Spinal cord (tissue), 10 donors: ENCODE measurements at places on chromosomes 13 and 19.

DNA sequence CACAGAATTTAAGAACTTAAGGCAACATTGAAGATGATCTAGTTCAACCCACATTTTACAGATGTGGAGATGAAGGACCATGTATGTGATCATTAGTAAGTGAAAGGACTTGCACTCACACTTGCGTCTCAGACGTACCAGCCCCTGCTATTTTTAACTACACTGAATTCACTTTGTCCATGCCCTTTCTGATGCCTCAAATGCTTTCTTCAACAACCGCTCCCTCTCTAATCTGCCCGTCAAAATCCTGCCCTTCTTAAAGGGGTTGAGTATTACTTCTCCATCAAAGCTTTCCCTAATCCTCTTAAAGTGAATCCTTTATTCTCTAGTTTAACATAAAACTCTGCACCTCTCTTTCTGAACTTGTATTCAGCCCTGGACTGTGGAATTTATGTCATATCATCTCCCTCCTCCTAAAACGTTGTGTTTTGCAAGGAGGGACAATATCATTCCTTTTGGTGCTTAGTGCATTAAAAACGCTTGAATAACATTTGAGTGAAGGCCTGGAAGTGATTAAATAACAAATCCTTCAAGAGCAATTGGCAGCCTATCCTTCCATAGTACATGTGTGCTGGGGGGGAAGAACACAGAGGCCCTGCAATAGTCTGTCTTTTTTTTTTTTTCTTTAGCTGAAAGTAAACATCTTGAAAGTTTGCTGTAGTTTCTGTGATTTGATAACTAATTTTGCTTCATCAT, 493.3 kb downstream of the LMO7 start:
- H3K36me3 ChIP-seq, result no peaks in the 10 kb centered on the region
- H3K27me3 ChIP-seq, result no peaks in the 10 kb centered on the region
- no peaks in the 10 kb centered on the region for H3K4me1 ChIP-seq
- no peak for DNase-seq
- H3K27ac ChIP-seq, result no peak overlapping the region

DNA sequence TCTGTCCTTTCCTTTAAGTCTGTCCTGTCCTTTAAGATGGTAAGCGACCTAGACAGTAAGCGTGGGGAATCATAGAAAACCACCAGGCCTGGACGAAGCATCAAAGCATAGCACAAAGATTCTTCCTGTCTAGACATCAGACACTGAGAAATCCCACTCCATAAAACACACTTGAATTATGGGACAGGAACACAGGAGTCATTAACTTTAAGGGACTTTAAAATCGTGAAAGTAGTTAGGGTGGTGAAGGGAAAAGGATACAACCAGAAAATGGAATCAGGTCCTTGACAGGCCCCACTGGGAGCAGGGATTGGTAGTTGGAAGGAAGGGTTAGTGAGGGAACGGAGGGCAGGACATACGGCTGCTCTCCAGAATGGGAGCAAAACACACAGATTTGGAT, 31.6 kb upstream of the C1QTNF9 start:
- H3K27ac ChIP-seq, result no peak overlapping the region
- H3K27me3 ChIP-seq, result no peaks in the 10 kb centered on the region
- H3K36me3 ChIP-seq, result peaks cover 18% of the 10 kb centered on the region
- H3K4me1 ChIP-seq, result peaks cover 32% of the 10 kb centered on the region

GRCh38 chr13:112056739-112057438, 10.1 kb upstream of the SOX1 start:
- H3K36me3 ChIP-seq, result peaks cover 4% of the 10 kb centered on the region
- peaks cover 99% of the 10 kb centered on the region for H3K27me3 ChIP-seq
- H3K4me3 ChIP-seq, result peak overlapping the region; percentile 17
- H3K4me1 ChIP-seq, result peaks cover 59% of the 10 kb centered on the region

DNA sequence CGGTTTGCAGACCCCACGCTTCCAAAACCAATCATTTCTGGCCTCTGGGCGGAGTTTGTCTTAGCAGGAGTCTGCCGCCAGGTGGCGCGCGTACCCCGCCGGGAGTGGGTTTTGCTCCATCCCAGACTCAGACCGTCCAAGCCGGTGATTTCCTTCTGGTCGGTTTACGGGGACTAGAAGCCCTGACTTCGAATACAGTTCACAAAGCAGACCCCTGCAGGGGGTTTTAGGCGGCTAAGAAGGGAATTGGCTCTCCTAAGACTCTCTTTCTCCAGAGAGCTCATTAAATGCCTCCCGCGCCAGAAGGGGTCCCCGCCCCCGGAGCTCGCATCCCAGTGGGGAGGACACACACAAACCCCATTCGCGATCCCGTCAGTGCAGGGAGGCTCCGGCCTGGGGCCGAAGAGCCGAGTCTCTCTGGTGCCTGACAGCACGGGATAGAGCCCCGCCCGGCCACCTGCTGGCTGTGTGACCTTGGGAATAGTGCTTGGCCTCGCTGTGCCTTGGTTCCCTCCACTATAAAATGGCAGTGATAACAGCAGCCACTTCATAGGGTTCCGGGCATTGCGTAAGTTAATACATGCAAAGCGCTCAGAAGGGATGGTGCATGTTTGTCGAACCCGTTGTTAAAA, 8.6 kb upstream of the NUP62 start:
- DNase-seq, result peak; percentile 57
- H3K4me3 ChIP-seq, result peak overlapping the region; percentile 22
- peaks cover 9% of the 10 kb centered on the region for H3K4me1 ChIP-seq
- H3K36me3 ChIP-seq, result peaks cover 2% of the 10 kb centered on the region
- H3K27me3 ChIP-seq, result no peaks in the 10 kb centered on the region

DNA sequence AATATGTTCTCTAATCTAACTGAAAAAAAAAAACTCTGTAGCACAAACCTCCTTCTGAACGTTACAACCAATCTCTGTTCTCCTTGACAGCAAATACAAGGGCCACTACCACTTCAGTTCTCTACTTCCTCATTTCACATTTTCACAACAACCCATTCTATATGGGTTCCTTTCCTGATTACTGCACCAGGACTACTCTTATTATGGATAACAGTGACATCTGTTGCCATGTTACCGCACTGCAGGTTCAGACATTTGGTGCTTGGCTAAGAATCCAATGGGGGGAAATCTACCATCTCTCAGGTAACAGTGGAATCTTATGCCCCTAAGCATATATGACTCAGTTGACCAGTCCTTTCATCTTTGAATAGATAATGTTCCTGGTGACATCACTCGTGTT, 11.6 kb upstream of the FPR3 start:
- no peaks in the 10 kb centered on the region for H3K4me1 ChIP-seq
- H3K27ac ChIP-seq, result no peak overlapping the region
- no peaks in the 10 kb centered on the region for H3K36me3 ChIP-seq
- no peak overlapping the region for H3K4me3 ChIP-seq
- peaks cover 16% of the 10 kb centered on the region for H3K27me3 ChIP-seq

GRCh38 chr13:25421612-25422011, 49.8 kb downstream of the ATP8A2 start:
- H3K4me1 ChIP-seq, result no peaks in the 10 kb centered on the region
- no peaks in the 10 kb centered on the region for H3K36me3 ChIP-seq
- no peak overlapping the region for H3K27ac ChIP-seq
- H3K4me3 ChIP-seq, result no peak overlapping the region

- H3K27ac ChIP-seq, result peak overlapping the region; percentile 73
- peaks cover 70% of the 10 kb centered on the region for H3K4me1 ChIP-seq
- H3K27me3 ChIP-seq, result peaks cover 18% of the 10 kb centered on the region
- H3K4me3 ChIP-seq, result no peak overlapping the region
- H3K36me3 ChIP-seq, result peaks cover 18% of the 10 kb centered on the region
Observed at GRCh38 chr19:41995959-41996797, 2.1 kb upstream of the ATP1A3 start.

DNA sequence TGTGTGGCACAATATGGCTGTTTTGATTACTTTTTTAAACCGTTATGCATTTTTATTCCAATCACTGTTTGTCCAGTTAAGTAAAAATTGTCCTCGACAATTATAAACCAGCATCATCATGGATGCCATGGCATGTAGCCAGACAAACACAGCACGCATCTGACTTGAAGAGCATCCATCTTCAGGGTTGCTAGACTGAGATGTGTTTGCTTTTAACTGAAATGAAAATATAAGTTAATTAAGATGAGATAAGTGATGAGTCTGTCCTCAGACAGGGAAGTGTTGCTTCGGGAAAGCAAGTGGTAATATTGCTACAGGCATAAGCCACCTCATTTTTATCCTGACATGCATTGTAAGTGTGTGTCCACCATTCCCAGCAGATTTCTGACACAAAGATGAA, 92.8 kb upstream of the TPP2 start:
- no peaks in the 10 kb centered on the region for H3K4me1 ChIP-seq
- no peak for DNase-seq
- H3K4me3 ChIP-seq, result no peak overlapping the region
- H3K36me3 ChIP-seq, result no peaks in the 10 kb centered on the region
- H3K27ac ChIP-seq, result no peak overlapping the region

DNA sequence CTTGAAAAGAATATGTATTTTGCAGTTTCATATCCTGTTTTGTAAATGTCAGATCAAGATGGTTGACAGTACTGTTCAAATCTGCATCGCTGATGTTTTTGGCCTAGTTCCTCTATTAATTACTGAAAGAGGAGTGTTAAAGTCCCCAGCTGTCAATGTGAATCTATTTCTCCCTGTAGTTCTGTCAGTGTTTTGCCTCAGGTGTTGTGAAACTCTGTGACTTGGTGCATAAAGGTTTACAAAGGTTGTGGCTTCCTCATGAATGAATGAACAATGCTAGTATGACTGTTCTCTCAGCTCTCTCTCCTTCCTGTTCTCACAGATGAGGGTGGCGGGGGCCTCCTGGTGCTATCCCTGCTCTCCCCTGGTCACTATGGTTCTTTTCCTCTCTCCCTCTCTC, 142.4 kb downstream of the MYCBP2 start:
- H3K36me3 ChIP-seq, result peaks cover 14% of the 10 kb centered on the region
- no peak overlapping the region for H3K4me3 ChIP-seq
- no peaks in the 10 kb centered on the region for H3K4me1 ChIP-seq
- no peak for DNase-seq
- H3K27ac ChIP-seq, result no peak overlapping the region

DNA sequence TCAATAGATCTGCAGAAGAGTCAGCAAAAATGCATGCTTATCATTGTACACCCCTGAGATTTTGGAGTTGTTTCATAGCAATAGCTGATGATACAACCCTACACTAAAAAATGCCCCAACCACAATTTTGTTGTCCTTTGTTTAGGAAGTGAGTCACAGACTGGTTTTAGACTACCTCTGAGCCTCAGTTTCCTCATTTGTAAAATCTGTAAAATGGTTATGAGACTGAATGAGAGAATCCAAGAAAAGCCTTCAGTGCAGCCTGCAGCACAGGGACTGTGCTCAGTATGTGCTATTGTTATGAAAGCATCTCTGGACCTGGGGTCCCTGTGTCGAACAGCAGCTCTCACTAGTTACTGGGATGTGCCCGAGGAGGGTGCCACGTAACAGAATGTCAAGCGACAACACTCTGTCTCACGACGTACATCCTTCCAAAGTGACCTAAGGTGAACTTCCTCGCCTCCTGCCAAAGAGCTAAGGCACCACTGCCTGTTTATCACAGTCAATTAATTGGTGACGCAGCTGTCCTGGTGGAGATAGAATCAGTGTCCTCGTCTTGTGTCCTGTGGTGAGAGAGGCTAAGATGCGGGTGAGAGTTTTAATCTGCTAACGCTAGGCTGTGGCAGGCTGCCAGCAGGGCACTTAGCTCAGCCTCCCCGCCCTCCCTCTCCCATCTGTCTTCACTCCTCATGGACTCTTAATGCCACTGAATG, 18.1 kb downstream of the DHRS12 start:
- H3K36me3 ChIP-seq, result peaks cover 3% of the 10 kb centered on the region
- peaks cover 15% of the 10 kb centered on the region for H3K4me1 ChIP-seq
- DNase-seq, result peak; percentile 95
- no peak overlapping the region for H3K27ac ChIP-seq
- no peak overlapping the region for H3K4me3 ChIP-seq

- H3K36me3 ChIP-seq, result no peaks in the 10 kb centered on the region
- H3K27me3 ChIP-seq, result no peaks in the 10 kb centered on the region
- H3K27ac ChIP-seq, result no peak overlapping the region
- no peak for DNase-seq
- H3K4me3 ChIP-seq, result no peak overlapping the region
Observed at GRCh38 chr13:43433691-43434141, 353.1 kb downstream of the ENOX1 start.

DNA sequence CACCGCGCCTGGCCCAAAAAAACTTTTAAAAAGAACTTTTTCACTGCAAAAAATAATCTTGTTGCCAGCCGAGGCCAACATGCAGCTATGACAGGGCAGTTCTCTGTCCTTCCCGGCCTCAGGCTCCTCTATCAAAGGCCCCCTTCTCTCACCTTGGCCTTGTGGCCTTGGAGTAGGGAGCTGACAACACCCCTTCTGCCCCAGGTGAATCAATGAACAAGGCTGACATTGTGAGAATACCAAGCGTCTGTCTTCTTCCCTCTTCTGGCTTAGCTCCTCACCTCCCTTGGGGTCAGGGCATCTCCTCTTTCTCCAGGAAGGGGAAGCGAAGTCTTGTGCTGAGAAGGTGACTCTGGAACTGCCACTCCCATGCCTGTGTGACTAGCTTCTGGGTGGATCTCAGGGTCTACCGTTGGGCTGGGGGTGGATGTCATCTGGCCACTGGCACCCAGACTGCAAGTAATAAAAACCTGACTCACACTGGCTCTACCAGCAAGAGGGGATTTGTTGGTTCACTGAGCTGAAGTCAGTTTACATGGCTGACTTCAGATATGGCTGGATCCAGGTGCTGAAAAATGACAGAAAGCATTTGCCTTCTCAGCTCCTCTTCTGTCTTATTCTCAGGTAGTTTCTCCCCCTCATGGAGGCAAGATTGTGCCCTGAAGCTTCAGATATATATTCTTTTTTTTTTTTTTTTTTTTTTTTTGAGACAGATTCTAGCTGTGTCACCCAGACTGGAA, 6.3 kb downstream of the C19orf38 start:
- H3K27ac ChIP-seq, result no peak overlapping the region
- H3K27me3 ChIP-seq, result no peaks in the 10 kb centered on the region
- H3K36me3 ChIP-seq, result no peaks in the 10 kb centered on the region
- no peak overlapping the region for H3K4me3 ChIP-seq

DNA sequence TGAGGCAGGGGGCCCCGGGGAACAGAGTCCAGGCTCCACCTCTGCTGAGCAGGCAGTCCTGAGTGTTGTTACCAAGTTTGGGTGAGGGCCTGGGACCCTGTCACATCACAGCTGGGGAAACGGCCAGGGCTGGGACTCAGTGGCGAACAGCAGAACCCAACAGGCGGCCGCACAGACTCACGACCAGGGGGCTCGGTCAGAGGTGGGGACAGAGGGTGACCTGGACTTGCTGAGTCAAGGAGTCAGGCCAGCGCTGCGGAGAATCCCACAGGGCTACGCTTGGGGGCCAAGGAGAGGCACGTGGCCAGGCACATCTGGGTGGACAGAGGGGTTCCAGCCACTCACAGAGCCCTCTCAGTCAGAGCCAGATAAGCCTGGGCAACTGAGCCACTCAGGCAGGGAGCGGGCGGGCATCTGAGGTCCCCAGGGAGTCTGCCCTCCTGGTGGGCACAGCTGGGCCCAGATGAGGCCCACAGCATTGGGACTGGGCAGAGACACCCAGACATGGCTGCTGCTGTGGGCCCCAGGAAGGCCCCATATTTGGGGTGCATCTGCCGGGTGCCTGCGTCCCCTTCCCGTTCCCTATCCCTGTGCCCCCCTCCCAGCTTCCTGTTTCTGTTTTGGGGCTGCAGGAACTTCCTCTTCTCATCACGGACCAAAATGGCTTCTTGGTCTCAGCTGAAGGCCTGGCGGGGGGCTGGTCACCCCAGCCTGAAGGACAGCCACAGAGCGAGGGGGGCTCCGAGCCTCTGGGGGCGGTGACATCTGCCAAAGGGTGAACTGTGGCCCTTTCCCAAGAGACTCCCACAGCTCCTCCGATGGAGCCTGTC, 34.0 kb downstream of the CEBPA start:
- no peak overlapping the region for H3K27ac ChIP-seq
- peaks cover 2% of the 10 kb centered on the region for H3K4me1 ChIP-seq
- H3K36me3 ChIP-seq, result no peaks in the 10 kb centered on the region
- no peak for DNase-seq
- no peaks in the 10 kb centered on the region for H3K27me3 ChIP-seq

- no peaks in the 10 kb centered on the region for H3K27me3 ChIP-seq
- peaks cover 21% of the 10 kb centered on the region for H3K36me3 ChIP-seq
- peak overlapping the region; percentile 83 for H3K4me3 ChIP-seq
- peaks cover 34% of the 10 kb centered on the region for H3K4me1 ChIP-seq
Observed at GRCh38 chr19:41264581-41265394, 616 bp downstream of the HNRNPUL1 start.
